ENCODE measurements at places on chromosomes 1 and 21.

DNA sequence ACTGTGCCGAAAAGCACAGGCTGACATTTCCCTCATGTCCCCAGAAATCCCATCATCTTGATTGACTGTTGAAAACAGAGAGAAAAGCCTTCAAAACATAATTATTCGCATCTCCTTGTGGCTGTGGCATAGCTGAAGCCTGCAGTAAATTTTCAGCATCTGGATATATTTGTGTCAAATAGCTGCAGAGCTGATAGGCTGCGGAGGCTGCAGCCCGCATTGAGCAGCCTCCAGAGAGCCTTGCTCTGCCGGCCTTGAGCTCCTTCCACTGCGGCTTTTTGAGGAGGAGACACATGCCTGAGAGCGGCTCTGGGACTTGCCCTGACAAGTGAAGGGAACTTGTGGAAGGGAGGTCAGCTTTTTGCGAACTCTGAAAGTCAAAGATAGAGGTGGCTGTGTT is 144.7 kb downstream of the RYR2 start:
- DNase-seq = no peak

DNA sequence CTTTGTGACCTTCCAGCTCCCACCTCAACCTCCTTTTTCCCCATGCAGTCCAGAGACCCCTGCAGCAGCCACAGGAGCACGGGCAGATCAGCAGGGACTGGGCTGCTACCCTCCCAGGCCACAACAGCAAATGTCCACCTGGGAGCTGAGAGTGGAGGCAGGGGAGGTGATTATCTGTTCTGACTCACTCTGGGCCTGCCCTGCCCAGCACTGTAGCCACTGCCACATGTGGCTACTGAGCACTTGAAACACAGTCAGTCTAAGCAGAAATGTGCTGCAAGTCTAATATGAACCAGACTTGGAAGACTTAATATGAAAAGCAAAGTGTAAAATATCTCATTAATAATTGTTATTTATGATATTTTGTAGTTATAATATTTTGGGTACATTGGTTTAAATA is 148.9 kb upstream of the VANGL1 start:
- no peak for DNase-seq

DNA sequence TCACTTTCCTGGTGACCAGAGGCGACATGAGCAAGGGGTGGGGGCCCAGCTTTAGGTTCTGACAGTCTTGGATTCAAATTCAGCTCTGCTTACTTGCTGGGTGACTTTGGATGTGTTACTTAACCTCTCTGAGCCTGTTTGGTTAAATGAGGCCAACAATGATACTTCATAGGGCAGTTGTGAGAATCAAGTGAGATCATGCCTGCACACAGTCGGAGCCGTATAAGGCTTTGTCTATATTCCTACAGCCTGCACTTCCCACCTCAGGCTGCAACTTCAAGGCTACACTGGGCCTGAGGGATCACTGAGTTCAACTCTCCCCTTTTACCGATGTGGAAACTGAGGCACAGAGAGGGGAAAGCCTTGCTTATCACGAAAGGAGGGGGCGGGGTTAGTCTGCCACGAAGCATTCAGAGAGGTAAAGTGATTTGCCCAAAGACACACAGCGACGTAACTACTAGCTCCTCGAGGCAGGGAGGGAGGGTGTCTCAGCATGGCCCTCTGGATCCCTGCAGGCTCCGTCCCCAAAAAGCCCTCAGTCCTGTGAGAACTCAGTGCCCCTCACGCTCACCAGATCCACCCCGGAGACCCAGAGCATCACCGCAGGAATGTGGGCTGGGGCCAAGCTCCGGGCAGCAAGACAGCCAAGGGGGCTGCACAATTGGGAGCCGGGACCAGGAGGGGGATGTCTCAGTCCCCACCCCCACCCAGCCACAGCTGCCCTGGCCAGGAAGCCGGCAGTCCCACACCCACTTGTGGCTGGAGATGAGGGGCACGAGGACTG is 25.0 kb downstream of the SDC3 start:
- DNase-seq = no peak

DNA sequence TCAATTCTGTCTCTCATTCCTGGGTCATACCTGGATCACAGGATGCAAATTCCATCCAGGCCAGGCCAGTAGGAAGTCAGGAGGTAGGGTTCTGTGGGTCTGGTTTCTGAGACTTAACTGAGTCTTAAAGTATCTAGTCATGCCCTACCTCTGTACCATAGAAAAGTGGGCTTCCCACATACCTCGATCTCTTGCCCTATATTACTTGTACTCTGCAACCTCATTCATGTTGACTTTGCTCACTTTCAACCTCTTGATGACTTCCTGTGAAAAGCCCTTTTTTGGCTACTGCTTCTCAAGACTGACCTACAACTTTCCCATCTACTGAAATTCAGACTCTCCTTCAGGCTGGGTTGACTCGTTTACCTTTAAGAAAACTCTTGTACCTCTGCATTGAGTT is 128.9 kb upstream of the C8B start:
- no peak for DNase-seq

DNA sequence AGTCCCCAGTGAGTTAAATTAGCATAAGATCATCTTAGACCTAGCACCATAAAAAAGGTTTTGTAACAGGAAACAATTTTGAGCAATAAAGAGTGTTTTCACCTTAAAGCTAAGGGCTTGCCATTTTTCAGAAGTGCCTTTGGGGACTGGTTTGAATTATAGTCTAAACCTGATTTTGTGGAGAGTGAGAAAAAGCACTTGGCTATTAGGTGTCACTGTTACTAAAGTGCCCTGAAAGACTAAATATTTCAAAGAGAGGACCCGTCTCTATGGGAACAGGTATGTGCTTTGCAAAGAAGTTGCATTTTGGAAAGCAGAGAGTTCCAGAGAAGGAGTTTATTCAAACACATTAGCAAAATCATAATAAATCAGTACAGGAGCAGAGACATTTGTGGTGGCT is 9.1 kb downstream of the NTNG1 start:
- DNase-seq = no peak

GRCh38 chr1:14136152-14136763 is 436.3 kb downstream of the PRDM2 start:
- no peak for DNase-seq

GRCh38 chr21:46029186-46029924 is 47.8 kb downstream of the COL6A1 start:
- peak; percentile 75 for DNase-seq

DNA sequence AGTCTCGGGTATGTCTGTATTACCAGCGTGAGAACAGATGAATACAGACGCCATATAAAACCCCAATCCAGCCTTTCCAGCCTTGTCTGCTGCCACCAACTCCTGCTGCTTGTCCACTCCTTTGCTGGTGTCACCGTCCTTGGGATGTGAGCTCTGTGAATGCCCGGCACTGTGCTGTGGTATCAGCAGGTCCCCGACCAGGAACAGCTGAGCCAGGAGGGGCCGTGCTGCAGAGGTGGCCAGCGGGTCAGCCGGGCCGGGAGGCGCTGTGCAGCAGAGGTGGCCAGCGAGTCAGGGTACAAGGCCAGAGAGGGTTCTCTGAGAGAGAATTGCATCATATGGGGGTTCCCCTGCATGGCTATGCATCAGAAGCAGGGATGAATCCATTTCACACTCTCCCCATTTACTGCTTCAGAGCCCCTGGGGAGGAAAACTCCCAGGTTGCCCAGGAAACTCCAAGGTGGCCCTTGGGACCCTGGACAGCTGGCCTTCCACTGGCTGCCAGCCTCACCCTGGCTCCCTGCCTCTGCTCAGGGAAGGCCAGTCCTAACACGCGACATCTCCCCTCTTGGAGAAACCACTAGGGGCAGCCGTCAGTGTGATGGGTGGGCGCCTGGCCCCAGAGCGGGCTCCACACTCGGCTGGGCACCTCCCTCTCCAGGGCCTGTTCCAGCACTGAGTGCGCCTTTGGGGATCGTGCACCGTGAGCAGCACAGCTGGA is 122.4 kb upstream of the COL6A1 start:
- DNase-seq = no peak

DNA sequence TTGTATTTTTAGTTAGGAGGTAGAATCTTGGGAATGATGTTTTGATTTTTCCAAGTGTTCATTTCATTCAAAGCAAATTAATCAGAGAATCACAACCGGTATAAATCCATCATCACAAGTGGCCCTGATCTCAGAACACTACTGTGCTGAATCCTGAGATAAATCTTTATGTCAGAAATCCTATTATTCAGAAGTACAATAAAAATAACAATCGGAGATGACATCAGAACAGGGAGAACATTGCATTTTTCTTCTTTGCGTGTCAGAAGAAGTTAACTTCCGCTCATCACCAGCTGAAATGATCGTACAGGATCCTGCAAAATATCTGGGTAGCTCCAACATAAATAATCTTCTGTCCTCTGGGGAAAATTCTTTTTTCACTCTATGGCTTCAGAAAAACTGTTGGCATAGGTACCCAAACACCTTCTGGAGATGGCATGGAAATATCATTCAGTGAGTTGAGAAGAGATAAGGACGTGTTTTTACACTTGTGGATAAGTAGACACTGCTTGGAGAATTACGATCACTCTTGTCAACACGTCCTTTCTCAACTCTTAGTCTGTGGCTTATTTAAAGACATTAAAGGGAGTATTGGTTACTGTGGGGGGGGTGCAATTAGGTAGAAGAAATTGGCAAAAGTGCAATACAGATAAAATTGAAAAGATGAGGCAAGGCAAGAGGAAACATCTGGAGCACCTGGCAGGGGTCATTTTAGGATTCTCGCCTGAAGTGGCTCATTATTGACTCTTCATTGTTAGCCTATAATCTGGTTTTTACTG is 46.9 kb upstream of the SMYD2 start:
- DNase-seq = no peak

DNA sequence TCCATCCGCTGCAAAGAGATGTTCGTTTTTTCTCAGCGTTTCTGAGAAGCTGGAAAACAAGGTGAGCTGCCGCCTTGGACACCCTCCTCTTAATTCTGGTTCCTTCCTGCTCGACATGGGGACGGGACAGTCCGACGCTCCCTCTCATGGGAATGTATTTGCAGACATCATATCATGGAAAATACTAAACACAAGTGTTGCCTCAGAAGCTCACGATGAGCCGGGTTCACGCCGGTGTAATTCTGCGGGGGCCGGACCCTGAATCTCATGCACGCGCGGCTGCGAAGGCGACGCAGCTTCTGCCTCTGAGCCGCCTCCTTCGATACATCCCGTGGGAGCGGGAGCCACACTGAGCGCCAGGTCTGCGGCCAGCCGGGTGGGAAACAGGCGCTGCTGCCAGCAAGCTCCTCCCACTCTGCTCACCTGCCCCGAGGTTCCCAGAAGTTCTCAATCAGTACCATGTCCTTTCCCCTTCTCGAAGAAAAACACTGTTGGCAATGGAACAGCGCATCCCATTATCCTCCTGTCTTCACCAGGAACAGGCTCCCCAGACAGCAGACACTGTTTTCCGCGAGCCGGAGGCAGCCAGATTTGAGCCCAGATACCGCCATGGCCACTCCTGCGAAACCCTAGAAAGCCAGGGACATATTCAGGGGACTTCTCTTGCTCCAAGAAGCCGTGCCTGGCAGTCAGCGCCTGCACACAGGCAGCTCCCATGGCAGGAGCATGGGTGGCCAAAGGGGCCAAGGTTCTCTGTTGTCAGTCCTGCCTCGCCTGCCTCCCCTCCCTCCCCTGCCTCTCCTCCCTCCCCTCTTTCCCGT is 98.0 kb downstream of the WDR4 start:
- no peak for DNase-seq

- no peak for DNase-seq
These were observed 66.7 kb downstream of the LBR start for GRCh38 chr1:225361176-225361575.

- no peak for DNase-seq
These were observed 164.6 kb downstream of the NCAM2 start for GRCh38 chr21:21162786-21163185.

DNA sequence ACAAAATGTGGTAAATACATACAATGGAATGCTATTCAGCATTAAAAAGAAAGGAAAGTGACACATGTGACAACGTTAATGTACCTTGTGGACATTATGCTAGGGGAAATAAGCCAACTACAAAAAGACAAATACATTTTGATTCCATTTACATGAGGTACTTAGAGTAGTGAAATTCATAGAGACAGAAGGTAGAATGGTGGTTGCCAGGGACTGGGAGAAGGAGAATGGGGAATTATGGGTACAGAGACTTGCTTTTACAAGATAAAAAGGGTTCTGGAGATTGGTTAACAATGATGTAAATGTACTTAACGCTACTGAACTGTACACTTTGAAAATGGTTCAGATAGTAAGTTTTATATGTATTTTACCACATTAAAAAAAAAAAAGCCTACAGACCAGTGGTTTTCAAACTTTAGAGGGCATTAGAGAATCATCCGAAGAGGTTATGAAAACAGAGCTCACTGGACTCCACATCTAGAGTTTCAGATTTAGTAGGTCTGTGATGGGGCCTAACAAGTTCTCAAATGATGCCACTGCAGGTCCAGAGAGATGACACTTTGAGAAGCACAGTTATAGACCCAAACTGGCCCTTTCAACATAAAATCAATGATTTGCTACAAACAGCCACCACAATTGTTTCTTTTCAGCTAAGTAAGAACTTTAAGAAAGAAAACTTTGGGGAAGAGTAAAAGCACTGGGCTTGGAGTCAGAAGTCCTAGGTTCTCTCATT is 9.6 kb upstream of the ADCY10 start:
- no peak for DNase-seq
